ENCODE measurements at places on chromosomes 4 and X.
A peak's percentile ranks its signal among the peaks of the same experiment; 100 is the strongest.

- no peak for DNase-seq
Measured at GRCh38 chrX:39753293-39753996, 344.3 kb downstream of the BCOR start.

GRCh38 chr4:131650951-131651350, 1498.1 kb upstream of the PCDH10 start:
- no peak for DNase-seq

DNA sequence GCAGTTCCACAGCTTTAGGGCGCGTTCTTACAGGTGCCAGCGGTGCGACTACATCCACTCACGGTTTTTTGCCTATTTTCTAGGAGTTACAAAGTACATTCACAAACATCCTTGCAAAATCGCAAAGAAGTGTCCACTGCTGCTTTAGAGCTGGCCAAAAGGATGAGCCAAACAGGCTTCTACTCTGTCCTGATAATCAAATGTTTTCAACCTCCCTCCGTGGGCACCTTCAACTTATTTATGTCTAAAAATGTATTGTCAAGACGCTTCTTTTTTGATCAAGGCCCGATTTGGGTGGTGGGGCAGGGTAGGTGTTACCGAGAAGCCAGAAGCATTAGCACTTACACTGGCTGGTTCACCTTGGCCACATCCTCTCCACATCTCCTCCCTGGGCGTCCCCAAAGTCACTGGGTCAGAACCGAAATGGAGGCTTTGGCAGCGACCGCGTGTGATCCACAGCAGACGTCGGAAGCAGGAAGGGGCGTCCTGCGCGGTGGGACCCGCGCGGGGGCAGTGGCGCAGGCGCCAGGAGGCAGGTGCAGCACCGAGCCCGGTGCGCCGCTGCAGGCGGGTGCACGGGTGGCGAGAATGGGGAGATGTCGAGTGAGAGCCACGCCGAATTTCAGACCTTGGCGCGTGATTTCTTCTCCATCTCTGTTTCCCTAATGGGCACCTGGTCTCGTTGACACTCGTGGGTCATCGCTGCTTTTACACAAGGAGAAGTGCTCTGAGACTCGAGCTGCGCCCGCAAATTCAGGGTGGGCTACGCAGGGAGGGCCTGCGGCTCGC, 16.9 kb downstream of the NKX3-2 start:
- DNase-seq = no peak

GRCh38 chrX:124594017-124594651, 247.8 kb downstream of the SH2D1A start:
- DNase-seq = no peak

DNA sequence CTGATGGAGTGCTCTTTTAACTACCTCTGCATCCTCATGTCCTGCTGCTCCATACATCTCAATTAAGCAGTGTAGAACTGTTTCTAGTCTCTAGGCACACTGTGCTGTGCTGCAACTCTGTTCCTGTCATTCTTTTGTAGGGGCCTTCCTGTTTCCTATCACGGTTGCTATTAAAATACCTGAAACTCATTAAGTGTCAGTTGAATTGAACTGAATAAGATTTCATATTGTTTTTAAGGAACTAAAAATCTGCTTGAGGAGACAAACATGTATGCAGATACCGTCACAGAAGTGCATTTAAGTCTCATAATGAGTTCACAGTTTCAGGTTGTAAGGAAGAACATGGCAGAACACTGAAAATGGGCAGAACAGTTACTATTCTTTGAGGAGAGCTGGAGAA, 170.1 kb downstream of the LARP7 start:
- DNase-seq = no peak

DNA sequence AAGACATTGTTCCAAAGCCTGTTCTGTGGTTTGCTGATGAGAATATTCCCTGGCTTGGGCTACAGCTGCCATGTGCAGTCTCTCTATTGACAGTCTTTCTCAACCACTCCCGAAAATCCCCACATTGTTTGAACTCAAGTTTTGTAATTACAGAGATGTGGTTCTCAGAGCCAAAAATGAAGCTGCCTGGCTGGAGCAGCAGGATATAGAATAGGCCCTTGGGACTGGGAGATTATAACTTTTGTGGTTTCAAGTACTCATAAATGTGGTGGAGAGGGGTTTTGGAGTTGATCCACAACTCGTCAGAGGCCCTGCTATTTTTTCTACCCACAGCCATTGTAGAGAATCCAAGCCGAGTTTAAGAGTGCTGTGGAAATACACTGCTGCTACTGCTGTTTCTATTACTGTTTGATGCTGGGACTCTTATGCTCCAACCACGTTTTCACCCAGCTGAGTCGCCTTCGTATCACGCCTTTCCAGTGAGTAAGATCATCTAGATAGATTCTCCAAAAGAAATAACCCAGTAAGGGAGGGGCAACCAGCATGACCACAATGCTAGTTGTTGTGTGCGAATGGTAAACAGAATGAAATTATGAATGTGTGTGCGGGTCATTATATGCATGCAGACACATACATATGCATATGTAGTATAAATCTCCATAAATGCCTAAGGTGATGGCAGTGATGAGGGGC, 57.1 kb upstream of the ATXN3L start:
- no peak for DNase-seq

GRCh38 chrX:107678957-107679740, 50.8 kb downstream of the PRPS1 start:
- DNase-seq = no peak

GRCh38 chr4:147747787-147748454, 16.0 kb downstream of the ARHGAP10 start:
- DNase-seq = no peak

DNA sequence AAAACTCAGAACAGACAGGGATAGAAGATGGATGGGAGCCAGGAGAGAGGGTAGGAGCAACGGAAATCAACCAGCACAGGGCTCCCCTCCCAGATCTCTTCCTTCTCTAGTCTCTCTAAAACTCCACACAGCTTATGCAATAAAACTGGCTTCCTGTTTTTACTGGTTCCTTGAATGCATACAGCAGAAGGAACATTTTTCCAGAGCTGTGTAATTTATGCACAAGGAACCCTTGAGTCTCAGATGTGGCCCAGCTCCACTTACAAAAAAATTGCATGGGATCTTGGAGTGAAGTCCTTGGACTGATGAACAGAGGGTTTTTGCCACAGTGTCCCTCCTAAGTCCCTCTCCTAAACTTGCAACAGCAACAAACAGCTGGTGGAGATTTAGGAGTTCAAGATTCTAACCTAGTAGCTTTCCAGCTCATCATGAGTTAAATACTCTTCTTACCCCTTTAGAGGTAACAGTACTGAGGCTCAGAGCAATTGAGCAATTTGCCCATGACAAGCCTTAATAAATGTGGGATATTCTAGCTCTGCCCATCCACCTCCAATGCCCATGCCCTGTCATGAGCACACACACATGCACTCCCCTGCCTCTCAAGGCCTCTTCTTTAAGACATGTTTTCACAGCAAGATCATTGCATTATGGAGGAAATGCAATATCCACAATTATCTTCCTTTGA, 18.4 kb upstream of the CC2D2A start:
- DNase-seq = no peak

- DNase-seq = no peak
Measured at GRCh38 chrX:46184749-46185148, 360.5 kb downstream of the ZNF674 start.

GRCh38 chr4:164734484-164734883, 19.4 kb upstream of the SMIM31 start:
- no peak for DNase-seq

- DNase-seq = peak; percentile 71
Measured at GRCh38 chr4:108762559-108763225, at the start of gene ETNPPL. Gene ETNPPL (minus strand): TSS chr4:108763053. CDS start chr4:108762898, 155 bp downstream.

- no peak for DNase-seq
Measured at GRCh38 chrX:130094696-130095095, 15.6 kb downstream of the ELF4 start.
